ENCODE measurements at places on chromosomes 4 and X. TPM values are rescaled to one million over a fixed set of nuclear protein-coding genes. Genes with fewer than 3 reads are reported as not detected.

DNA sequence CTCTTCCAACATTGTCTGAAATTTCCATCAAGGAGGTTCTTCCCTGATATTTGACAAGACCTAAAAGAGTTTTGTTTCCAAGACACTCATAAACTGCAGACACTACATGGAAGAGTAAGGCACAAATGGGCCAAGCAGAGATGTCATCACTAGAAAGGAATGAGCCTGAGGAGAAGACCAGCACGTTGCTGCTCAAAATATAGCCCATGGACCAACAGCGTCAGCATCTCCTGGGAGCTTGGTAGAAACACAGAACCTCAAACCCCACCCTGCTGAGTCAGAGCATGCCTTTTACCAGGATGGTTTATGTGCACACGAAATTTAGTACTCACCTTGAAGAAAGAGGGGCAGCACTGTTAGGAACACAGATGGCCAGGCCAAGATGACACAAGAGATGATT lies 128.7 kb upstream of the MID1 start:
- no peak overlapping the region for H3K27ac ChIP-seq
- no peak for DNase-seq
- no peaks in the 10 kb centered on the region for H3K27me3 ChIP-seq

Gene NPY5R
- total RNA-seq, result not detected

DNA sequence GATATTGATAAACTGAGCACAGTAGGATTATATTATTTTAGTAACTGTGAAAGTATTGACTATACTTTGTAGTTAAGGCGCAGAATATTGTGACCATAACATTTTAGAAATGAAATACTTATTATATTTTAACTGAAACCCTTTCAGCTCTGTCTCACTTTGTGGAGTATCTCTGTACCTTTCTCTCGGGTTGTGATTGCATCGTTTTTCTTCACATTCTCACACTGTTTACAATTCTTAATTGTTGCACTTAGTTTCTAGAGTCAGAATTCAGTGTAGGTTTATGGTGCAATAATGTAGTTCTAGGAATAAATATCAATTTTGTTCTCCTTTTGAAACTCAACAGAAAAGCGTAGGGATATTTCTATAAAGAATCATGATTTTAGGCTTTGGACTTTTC lies 57.7 kb downstream of the UGT2B7 start:
- H3K4me3 ChIP-seq, result no peak overlapping the region
- no peaks in the 10 kb centered on the region for H3K4me1 ChIP-seq

- peaks cover 3% of the 10 kb centered on the region for H3K27me3 ChIP-seq
- no peaks in the 10 kb centered on the region for H3K4me1 ChIP-seq
- no peak overlapping the region for H3K27ac ChIP-seq
- no peak for DNase-seq
- H3K4me3 ChIP-seq, result no peak overlapping the region
These were observed 35.5 kb downstream of the F8 start for GRCh38 chrX:154986826-154987575.

GRCh38 chrX:131217989-131218388 lies 71.1 kb downstream of the IGSF1 start:
- no peaks in the 10 kb centered on the region for H3K36me3 ChIP-seq
- H3K4me3 ChIP-seq, result no peak overlapping the region
- no peaks in the 10 kb centered on the region for H3K4me1 ChIP-seq
- no peaks in the 10 kb centered on the region for H3K27me3 ChIP-seq
- DNase-seq, result no peak

DNA sequence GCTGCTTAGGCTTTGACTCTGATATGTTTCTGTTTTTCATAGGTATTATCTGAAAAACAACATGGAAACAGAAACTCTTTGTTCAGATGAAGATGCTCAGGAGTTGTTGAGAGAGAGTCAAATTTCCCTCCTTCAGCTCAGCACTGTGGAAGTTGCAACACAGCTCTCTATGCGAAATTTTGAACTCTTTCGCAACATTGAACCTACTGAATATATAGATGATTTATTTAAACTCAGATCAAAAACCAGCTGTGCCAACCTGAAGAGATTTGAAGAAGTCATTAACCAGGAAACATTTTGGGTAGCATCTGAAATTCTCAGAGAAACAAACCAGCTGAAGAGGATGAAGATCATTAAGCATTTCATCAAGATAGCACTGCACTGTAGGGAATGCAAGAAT lies 238.6 kb downstream of the RAPGEF2 start:
- DNase-seq, result no peak
- H3K4me1 ChIP-seq, result peaks cover 5% of the 10 kb centered on the region
- H3K4me3 ChIP-seq, result no peak overlapping the region
- no peaks in the 10 kb centered on the region for H3K27me3 ChIP-seq
- no peak overlapping the region for H3K27ac ChIP-seq
- peaks cover 38% of the 10 kb centered on the region for H3K36me3 ChIP-seq

Gene PLXNB3
- total RNA-seq, result 0.42 TPM
